IPS DF 6.9 (cell line): ENCODE measurements at places on chromosomes 1 and 21.

- H3K27me3 ChIP-seq, result no peaks in the 10 kb centered on the region
- H3K36me3 ChIP-seq, result no peaks in the 10 kb centered on the region
- H3K4me3 ChIP-seq, result no peak overlapping the region
- H3K27ac ChIP-seq, result no peak overlapping the region
Measured at GRCh38 chr1:119394085-119394484, 20.9 kb upstream of the HSD3B2 start.

DNA sequence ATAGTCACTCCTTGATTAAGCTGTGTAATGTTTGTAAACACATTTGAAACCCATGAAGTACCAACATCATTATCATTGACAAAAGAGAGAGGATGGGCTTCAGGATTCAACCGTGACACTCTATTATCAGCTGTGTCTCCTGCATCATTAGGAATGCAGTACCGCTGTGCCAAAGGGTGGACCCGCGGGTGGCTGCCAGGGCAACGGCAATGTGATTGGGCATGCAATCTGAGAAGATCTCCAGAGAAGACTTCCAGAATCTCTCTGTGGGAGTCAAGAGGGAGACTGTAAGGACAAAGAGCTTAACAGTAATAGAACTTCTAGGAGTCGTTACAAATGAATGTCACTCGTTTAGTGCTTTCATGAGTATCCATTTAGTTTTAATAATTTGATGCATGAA is 97.9 kb downstream of the USH2A start:
- H3K36me3 ChIP-seq, result no peaks in the 10 kb centered on the region
- no peak overlapping the region for H3K27ac ChIP-seq
- H3K27me3 ChIP-seq, result no peaks in the 10 kb centered on the region
- H3K4me1 ChIP-seq, result no peaks in the 10 kb centered on the region
- no peak overlapping the region for H3K4me3 ChIP-seq

- no peaks in the 10 kb centered on the region for H3K27me3 ChIP-seq
- no peak overlapping the region for H3K27ac ChIP-seq
- no peak for DNase-seq
Measured at GRCh38 chr1:64920941-64921589, 45.3 kb downstream of the JAK1 start.

DNA sequence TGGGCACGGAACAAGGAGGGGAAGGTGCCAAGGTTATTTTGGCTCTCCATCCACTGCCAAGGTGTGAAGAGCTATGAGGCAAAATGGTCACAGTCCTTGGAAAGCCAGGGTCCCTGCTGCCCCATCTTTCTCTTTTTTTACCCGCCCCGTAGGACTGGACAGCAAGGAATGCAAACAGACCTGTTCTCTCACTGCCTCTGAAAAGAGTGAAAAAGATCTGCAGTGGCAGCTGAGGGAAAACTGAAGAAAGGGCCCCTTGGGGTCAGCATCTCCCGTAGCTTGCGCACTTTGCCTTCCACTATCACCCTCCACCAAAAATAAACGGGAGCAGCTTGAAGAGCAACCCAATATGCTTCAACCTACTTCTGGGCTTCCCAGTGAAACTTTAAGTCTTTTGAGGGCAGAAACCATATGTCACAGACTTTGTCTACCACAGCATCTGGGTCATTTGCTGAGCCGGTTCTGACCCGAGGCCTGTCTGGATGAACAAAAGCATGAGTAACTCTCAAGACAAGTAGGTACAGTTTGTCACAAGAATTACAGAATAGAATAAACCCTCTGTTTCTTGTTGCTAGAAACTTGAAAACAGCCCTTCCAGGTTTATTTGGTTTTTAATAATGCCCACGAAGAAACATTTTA is 9.4 kb upstream of the KIF14 start:
- H3K27ac ChIP-seq, result no peak overlapping the region
- no peak for DNase-seq
- H3K4me1 ChIP-seq, result no peaks in the 10 kb centered on the region; the same call in 1 of the 2 replicates
- H3K27me3 ChIP-seq, result no peaks in the 10 kb centered on the region
- H3K4me3 ChIP-seq, result no peak overlapping the region
- no peaks in the 10 kb centered on the region for H3K36me3 ChIP-seq

GRCh38 chr1:27423709-27424108 is 31.3 kb downstream of the GPR3 start:
- H3K4me1 ChIP-seq, result peaks cover 1% of the 10 kb centered on the region; the same call in 1 of the 2 replicates
- DNase-seq, result no peak
- no peak overlapping the region for H3K27ac ChIP-seq
- H3K36me3 ChIP-seq, result no peaks in the 10 kb centered on the region

DNA sequence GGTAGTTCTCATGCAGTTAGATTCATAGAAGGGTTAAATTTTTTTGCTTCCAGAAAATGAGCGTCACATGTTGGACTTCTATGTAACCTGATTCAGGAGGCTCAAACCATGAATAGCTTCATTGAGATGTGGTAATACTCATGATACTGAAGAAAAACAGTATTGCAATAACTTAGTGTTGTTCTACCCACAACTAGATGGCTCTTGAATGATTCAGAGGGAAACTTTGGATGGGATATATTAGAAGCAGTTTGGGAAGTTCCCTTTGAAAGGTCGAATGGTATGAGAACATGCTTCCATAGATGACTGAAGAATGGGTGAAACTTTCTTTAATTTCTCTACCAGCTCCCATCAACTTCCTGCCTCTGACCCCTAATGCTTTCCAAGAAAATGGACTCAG is 211.7 kb upstream of the PTGFR start:
- DNase-seq, result no peak
- no peak overlapping the region for H3K27ac ChIP-seq
- no peaks in the 10 kb centered on the region for H3K4me1 ChIP-seq
- no peak overlapping the region for H3K4me3 ChIP-seq
- no peaks in the 10 kb centered on the region for H3K27me3 ChIP-seq
- H3K36me3 ChIP-seq, result no peaks in the 10 kb centered on the region

GRCh38 chr1:212234431-212235395 is 50.5 kb upstream of the PPP2R5A start:
- H3K36me3 ChIP-seq, result no peaks in the 10 kb centered on the region
- no peak for DNase-seq
- H3K4me3 ChIP-seq, result no peak overlapping the region
- H3K4me1 ChIP-seq, result no peaks in the 10 kb centered on the region
- H3K27me3 ChIP-seq, result no peaks in the 10 kb centered on the region
- no peak overlapping the region for H3K27ac ChIP-seq

- no peaks in the 10 kb centered on the region for H3K36me3 ChIP-seq
- H3K27me3 ChIP-seq, result no peaks in the 10 kb centered on the region
- no peak overlapping the region for H3K4me3 ChIP-seq
- no peak overlapping the region for H3K27ac ChIP-seq
Measured at GRCh38 chr1:84613026-84613425, 38.8 kb upstream of the CTBS start.

DNA sequence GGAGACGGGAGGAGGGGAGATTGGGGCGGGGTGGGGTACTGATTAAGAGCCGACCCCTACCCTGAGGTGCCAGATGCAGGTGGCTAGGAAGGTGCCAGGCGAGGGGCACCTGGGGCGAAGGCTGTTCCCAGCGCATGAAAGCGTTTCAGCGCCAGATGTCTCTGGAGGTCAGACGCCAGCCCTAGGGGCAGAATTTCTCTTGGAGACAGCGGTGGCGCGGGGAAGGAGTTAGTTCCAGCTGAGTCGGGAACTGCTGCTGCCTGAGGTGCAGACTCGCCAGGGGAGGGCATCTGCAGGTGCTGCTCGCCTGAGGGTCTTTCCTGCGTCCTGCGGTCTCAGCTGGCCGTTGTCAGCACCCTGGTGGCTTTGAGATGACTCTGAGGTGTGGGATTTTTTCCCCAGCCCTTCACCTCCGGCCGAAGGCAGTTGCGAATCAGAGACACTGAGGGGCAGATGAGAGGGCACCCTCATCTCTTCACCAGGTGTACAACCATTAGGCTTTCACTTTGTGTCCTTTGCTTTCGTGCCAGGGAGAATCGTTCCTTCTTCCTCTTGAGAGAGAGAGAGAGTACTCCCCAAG is 539 bp downstream of the CGN start:
- H3K4me1 ChIP-seq, result peaks cover 12% of the 10 kb centered on the region
- no peaks in the 10 kb centered on the region for H3K27me3 ChIP-seq
- peak overlapping the region; percentile 75 for H3K4me3 ChIP-seq
- H3K36me3 ChIP-seq, result no peaks in the 10 kb centered on the region

DNA sequence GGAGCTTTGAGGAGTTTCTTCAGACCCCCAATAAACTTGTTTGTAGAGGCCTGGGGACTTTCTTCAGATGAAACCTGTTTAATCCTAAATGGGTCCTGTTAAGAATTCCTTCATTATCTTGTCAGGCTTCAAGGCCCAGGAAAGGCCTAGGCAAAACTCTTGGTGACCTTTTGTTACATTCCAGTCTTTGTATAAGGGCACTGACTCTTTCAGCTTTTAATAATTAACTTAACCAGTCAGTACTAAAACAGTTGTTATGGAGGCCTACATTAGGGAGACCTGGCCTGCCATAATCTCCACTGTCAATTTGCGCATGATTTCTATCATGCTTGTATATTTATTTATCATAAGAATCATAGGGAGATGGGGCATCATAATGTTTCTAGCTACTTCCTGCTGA is 110.2 kb downstream of the FCRL5 start:
- no peak for DNase-seq
- no peak overlapping the region for H3K4me3 ChIP-seq
- H3K27me3 ChIP-seq, result no peaks in the 10 kb centered on the region
- no peaks in the 10 kb centered on the region for H3K36me3 ChIP-seq
- no peak overlapping the region for H3K27ac ChIP-seq

GRCh38 chr1:89598450-89599331 is 34.2 kb upstream of the LRRC8C start:
- no peak for DNase-seq
- peaks cover 5% of the 10 kb centered on the region; the same call in 1 of the 2 replicates for H3K4me1 ChIP-seq
- no peaks in the 10 kb centered on the region for H3K36me3 ChIP-seq
- no peaks in the 10 kb centered on the region; the same call in 1 of the 2 replicates for H3K27me3 ChIP-seq
- H3K4me3 ChIP-seq, result no peak overlapping the region

DNA sequence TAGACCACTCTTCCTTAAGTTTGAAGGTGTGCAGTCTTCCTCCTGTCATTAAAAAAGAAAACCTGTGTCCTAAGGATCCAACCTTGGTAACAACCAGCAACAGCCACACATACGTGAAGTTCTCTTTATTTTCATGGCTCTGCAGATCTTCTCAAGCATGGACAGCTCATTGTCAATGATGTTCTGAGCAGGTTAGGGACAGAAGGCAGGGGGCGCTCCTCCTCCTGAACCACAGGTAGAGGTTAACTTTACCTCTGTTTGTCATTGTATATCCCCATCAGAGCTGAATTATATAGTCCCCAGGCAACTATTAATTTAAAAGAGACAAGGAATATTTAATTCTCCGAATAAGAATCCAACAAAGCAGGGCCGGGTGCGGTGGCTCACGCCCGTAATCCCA is 52.5 kb upstream of the CR2 start:
- no peak for DNase-seq
- H3K4me3 ChIP-seq, result no peak overlapping the region
- no peak overlapping the region for H3K27ac ChIP-seq
- H3K36me3 ChIP-seq, result no peaks in the 10 kb centered on the region
- H3K4me1 ChIP-seq, result no peaks in the 10 kb centered on the region
- no peaks in the 10 kb centered on the region for H3K27me3 ChIP-seq

GRCh38 chr1:247538561-247538960 is 2.3 kb upstream of the OR2C3 start:
- no peaks in the 10 kb centered on the region for H3K4me1 ChIP-seq
- no peak overlapping the region for H3K27ac ChIP-seq
- no peaks in the 10 kb centered on the region for H3K36me3 ChIP-seq
- no peak overlapping the region for H3K4me3 ChIP-seq
- no peaks in the 10 kb centered on the region for H3K27me3 ChIP-seq

DNA sequence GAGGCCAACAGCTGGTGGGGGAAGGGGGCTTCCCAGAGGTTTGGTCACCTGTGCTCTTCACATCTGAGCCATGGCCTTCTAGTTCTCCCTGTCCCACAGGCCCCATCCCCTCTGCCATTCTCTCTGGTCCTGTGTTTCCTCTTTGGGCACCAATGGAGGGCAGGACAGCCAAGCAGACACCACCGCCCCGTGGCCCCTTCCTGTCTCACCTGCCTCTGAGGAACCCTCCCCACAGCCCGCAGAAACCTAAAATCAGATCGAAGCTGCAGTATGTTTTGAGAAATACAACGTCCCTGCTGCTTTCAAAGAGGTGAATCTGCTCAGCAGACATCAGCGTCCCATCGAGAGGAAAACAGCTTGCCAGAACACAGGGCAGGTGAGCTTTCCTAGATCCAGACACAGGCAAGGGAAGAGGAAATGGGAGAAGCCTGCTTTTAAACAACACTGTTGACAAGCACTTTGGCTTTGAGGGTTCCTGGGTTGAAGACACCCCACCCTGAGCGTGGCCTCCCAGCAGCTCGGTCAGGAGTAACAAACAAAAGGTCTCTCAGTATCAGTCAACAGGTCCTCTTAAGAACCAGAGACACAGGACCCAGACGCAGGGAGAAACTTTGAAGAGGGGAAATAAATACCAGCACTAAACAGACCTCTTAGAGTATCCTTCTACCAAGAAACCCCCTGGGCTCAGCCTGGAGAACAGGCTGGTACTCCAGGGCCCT is 2.3 kb downstream of the PANK4 start:
- peaks cover 7% of the 10 kb centered on the region; the same call in 1 of the 2 replicates for H3K4me1 ChIP-seq
- no peak overlapping the region for H3K27ac ChIP-seq
- no peak for DNase-seq
- H3K36me3 ChIP-seq, result peaks cover 21% of the 10 kb centered on the region

- peak within 1 kb of the TSS; percentile 80 for H3K4me3 ChIP-seq
- peaks cover 4% of the 10 kb centered on the region; the same call in 1 of the 2 replicates for H3K36me3 ChIP-seq
- H3K27ac ChIP-seq, result no peak within 1 kb of the TSS
- no peaks in the 10 kb centered on the region for H3K4me1 ChIP-seq
- DNase-seq, result peak; percentile 50
Measured at GRCh38 chr1:92298573-92299476, at the start of the genes GLMN and RPAP2. Gene GLMN (minus strand): TSS chr1:92298987. CDS start chr1:92297999, 988 bp downstream. Gene RPAP2 (plus strand): TSS chr1:92299059. CDS start chr1:92299074, 15 bp downstream.

GRCh38 chr21:38236232-38236631 is 20.6 kb upstream of the KCNJ15 start:
- H3K4me1 ChIP-seq, result no peaks in the 10 kb centered on the region
- no peaks in the 10 kb centered on the region for H3K27me3 ChIP-seq
- H3K27ac ChIP-seq, result no peak overlapping the region
- H3K36me3 ChIP-seq, result no peaks in the 10 kb centered on the region
- DNase-seq, result no peak
